Activated CD4-positive, alpha-beta T cell treated with anti-CD3 and anti-CD28 coated beads, Interleukin-2, amount 50 U/mL, for 1 hour (primary cell): ENCODE measurements at places on chromosomes 3 and 15.

DNA sequence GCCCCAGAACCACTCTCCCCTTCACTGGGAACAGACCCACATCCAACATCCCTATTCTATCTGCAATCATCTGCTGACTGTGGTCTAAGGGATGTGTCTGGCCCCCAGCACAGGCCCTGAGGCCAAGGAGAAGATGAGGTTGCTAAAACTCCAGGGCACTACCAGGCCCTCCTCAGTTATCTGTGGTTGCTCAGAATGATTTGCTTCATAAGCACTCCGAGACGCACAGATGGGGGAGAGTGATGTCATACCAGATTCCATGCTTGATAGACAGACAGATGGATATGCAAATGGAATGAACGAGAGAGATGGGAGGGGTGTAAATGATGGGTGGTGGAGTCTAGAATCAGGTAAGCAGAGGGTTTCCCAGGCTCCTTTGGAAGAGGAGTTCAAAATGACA, 57.8 kb downstream of the CEMIP start:
- no peak for DNase-seq

GRCh38 chr15:73892446-73893226, 19.3 kb downstream of the TBC1D21 start:
- no peak for DNase-seq

- no peak for DNase-seq
Observed at GRCh38 chr3:126573492-126574117, 14.9 kb upstream of the C3orf22 start.

DNA sequence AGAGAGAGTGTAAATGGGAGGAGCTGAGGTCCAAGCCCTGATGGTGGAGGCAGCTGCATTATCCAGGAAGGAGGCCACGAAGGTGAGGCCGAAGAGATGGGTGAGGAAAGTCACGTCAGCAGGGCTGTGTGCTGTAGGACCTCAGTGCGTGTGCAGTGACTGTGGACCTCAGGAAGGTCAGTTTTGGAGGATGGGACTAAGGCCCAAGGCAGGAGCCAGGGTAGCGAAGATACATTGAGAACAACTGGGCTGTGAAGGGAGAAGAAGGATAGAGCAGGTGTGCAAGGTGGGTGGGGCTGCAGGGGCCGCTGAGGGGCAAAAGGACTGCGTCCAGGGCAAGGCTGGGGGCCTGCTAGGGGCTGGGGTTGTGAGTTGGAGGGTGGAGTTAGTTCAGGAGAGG, 4.9 kb downstream of the KLHL40 start:
- DNase-seq: no peak

GRCh38 chr3:142586803-142587406, 8.4 kb upstream of the ATR start:
- no peak for DNase-seq
